ENCODE measurements at places on chromosomes 2 and 18.

DNA sequence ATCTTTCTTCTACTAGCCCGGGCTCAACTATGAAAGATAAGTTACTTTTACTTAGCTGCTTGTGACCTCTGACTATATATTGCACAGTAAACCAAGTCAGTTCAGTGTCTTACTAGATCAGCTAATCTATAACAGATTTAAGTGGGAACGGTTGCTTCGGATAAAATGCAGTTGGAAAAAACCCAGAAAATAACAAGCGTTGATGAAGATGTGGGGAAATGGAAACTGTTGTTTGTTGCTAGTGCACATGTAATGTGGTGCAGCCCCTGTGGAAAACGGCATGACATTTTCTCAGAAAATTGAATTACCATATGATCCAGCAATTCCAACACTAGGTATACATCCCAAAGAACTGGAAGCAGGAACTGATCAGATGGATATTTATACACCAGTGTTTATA is 248.5 kb downstream of the PRKCE start:
- DNase-seq, result no peak

DNA sequence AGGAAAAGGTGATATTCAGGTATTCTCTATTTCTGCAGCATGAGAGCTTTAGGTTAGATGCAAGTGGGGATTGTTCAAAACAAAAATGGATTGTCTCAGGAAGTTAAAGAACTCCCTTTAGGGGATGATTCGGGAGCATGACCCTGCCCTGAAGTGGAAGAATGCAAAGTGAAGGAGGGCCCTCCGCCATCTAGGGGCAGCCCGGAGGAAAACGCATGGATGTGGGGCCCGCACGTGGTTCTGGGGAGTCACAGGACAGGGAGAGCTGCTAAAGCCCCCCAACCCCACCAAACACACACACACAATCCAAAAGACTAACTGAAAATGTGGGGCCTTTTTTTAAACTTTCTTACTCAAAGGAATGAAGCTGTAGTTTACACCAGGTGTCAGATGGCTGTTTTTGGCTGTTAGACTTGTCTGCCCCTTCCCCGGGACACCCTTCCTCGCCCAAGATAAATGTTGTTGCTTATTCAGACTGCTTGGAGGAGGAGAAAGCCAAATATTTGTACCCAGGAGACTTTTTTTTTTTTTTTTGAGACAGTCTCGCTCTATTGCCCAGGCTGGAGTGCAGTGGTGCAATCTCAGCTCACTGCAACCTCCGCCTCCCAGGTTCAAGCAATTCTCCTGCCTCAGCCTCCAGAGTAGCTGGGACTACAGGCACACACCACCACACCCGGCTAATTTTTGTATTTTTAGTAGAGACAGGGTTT is 78.8 kb downstream of the HNRNPLL start:
- no peak for DNase-seq

DNA sequence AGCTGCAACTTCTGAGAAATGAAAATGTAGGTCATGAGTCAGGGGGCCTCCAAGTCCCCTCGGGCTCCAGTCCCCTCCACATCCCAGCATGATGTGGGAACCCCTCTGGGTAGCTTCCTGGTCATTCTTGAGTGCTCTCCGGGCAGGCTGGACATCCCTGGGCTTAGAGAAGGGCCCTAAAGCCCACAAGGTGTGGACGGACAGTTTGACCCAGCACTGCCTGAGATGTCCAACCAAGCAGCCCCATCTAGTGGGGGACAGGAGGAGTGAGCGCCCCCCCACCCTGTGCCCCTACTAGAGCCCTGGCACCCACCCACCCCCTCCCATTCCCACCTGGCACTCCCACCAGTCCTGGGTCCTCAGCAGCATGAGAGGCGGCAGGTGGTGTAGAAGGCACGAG is 46.0 kb downstream of the CYP27C1 start:
- peak; percentile 17 for DNase-seq

GRCh38 chr2:62450716-62451191 is 55.2 kb downstream of the TMEM17 start:
- no peak for DNase-seq

GRCh38 chr2:15753811-15754702 is 162.4 kb downstream of the DDX1 start:
- DNase-seq, result no peak

GRCh38 chr2:15284614-15285013 is 276.5 kb downstream of the NBAS start:
- no peak for DNase-seq

GRCh38 chr18:58064406-58064998 is 20.5 kb downstream of the NEDD4L start:
- no peak for DNase-seq

- DNase-seq, result no peak
Observed at GRCh38 chr18:76903386-76903785, 81.0 kb downstream of the ZNF236 start.

DNA sequence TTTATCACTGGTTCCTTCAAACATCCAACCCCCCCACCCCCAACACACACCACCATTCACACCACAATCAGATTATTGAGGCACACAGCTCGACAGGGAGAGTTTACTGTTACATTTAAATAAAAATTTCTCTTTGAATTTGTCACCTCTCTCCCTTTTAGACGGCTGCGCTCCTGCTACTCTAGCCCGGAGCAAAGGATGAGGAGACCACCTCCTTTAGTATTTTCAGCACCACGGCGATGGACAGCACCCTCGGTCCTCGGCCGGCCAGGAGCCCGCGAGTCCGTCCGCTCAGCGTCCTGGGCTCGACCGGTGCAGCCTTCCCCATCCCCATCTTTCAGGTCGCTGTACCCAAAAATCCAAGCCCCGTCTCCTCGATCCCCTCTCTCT is 892 bp downstream of the CELF4 start:
- DNase-seq, result no peak

DNA sequence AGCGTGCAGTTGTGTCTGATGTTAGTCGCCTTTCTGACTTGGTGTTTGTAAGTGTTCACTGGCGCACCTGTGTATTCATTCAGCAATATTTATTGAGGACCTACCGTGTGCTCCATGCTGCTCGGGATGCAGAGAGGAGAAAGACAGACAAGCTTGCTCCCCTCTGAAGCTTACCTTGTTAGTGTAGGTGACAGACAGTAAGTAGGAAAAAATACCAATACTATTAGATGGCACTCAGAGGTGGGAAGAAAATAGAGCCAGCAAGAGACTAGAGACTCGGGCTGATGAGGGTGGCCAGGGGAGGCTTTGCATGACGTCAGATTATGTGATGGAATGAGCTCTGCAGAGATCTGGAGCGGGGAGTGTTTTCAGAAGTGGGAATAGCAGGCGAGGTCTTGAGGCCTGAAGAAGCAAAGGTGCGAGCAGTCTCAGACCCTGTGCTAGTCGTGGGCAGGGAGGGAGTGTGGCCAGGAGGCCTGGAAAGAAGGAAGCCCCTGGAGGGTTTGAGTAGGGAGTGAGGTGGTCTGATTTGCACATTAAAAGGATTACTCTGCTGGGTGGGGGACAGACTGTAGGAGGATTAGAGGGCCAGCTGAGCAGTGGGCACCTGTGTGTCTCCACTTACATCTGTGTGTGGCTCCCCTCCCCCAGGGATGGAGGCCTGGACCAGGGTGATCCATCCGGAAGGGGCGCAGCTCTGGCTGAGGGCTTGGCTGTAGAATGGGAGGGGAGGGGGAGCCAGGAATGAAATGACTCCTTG is 11.8 kb downstream of the MTCL1 start:
- no peak for DNase-seq

GRCh38 chr2:202018950-202019349 is 14.7 kb upstream of the FZD7 start:
- no peak for DNase-seq

DNA sequence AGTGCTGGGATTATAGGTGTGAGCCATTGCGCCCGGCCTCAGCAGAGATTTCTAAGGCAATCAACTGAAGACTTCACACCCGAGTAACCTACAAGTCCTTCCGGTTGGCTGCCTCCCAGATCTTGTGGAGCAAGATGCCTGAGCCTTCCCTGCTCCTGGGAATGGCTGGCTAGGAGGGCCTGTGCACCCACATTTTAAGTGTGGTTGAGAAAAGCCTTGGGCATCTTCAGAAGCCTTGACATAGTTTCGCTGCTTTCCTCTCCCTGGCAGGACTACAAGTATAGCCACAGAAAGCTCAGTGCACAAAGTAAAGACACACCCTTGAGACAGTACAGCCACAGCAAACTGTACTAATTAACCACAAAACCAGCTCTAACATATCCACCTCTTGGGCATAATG is 35.2 kb downstream of the E2F6 start:
- no peak for DNase-seq

DNA sequence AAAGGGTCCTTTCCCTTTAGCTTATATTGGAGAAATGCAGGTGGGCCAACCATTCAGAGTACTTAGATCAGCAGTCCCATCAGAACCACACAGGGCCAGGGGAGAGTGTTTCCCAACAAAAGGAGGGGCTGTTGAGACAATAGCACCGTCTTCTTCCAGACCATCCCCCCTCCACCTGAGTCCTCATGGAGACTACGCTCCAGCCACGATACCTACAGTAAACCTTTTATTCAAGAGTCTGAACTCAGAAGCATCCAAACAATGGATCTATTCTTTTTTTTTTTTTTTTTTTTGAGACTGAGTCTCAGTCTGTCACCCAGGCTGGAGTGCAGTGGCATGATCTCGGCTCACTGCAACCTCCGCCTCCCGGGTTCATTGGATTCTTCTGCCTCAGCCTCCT is 25.7 kb upstream of the ZNF532 start:
- no peak for DNase-seq

- no peak for DNase-seq
Observed at GRCh38 chr2:162824304-162824703, 14.3 kb downstream of the KCNH7 start.

GRCh38 chr2:217928324-217929181 is 74.2 kb downstream of the TNS1 start:
- no peak for DNase-seq

DNA sequence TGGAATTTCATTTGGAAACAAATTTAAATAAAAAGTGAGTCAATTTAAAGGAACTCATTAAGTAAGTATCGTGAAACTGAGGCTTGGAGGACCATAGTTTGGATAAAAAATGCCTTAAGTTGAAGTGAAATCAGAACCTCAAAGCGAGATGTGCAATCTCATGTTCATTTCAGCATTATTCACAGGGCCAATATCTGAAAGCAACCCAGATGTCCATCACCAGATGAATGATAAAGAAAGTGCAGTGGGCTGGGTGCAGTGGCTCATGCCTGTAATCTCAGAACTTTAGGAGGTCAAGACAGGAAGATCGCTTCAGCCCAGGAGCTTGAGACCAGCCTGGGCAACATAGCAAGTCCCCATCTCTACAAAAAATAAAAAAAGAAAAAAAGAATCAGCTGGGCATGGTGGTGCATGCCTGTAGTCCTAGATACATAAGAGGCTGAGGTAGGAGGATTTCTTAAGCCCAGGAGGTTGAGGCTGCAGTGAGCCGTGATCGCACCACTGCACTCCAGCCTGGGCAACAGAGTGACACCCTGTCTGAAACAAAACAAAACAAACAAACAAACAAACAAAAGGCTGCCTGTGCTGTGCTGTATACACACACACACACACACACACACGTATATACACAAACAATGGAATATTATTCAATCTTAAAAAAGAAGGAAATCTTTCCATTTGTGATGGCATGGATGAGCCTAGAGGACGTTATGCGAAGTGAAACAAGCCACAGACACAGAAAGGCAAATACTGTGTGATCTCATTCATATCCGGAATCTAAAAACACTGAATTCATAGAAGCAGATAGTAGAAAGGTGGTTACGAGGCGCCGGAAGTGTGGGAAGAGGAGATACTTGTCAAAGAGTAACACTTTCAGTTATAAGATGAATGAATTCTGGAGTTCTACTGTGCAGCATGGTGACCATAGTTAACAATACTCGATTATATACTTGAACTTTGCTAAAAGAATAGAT is 14.5 kb downstream of the SH3RF3 start:
- DNase-seq, result peak; percentile 70

DNA sequence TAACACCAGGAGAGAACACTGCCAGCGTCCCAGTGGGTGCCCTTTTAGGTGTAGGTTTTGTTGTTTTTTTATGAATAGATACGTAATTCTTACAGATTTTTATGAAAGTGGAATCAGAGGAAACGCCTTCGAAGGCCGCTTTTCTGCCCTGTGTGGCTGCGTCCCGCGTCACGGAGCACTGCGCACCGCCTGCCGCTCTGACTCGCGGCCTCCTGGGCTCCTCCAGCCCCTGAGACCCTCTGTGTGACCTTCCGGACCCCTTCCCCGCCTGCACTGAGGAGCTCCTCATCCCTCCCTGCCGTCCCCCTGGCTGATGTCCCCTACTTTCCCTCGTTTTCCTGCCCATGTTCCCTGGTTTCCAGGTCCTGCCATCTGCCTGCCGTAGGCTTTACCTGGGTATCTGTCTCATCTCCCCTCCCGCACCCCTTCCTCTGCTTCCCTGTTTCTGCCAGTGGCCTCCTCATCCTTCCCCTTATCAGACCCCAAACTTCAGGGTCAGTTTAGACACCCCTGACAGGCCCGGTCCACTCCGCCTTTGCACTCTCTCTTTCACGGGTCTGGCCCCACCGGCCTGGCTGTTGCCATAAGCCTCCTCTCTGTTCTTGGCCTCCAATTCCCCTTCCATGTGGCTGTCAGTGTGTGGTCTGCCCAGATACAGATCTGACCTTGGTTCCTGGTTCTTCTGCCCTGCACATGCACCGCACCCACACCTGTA is 32.7 kb downstream of the PDIA6 start:
- no peak for DNase-seq

DNA sequence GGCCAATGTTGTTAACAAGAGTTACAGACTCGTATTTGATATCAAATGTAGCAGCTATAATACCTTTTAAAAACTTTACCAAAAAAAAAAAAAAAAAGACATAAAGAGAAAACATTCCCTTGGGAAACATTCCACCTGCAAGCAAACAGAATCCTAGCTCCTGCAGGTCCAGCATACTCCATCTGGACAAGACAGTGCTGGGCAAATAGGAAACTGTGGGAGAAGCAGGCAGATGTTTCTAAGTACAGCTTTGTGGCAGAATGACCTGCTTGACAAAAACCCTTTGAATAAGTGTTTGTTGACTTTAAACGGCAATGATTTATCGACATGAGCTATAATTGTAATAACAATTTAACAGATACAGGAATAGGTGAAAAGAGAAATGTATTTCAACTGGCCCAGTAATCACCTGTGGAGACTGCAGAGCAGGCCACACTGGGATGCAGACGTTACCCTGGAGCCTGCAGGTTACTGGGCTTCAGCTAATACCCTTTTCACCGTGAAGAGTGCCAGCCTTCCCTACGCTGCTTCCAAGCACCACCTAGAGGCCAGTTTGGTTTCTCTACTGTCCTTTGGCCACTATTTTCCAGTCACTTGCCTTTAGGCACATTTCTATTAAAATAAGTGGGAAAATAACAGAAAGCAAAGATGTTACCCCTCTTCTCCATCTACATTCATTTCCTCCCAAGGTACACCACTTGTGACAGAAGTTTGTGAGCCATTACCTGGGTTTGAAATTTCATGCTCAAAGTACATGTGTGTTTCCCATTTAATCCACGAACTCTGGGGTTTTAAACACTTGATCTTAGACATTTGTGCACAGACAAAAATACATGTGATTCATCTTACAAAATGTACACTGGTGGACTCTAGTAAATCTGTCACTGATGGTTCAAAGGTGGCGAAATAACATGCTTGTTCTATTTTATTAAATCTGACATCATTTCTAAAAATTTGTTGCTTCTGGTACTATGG is 96.9 kb upstream of the ZNF397 start:
- DNase-seq, result peak; percentile 55

- no peak for DNase-seq
Observed at GRCh38 chr2:238899386-238899785, 51.5 kb downstream of the TWIST2 start.

- DNase-seq, result no peak
Observed at GRCh38 chr2:220932041-220932440, 640.1 kb downstream of the EPHA4 start.
